Body of pancreas (tissue), 4 donors: ENCODE measurements at places on chromosomes 11 and 22. TPM values are rescaled to one million over a fixed set of nuclear protein-coding genes. Genes with fewer than 3 reads are reported as not detected.

GRCh38 chr11:95641495-95641894 lies 148.1 kb downstream of the FAM76B start:
- DNase-seq, result no peak

DNA sequence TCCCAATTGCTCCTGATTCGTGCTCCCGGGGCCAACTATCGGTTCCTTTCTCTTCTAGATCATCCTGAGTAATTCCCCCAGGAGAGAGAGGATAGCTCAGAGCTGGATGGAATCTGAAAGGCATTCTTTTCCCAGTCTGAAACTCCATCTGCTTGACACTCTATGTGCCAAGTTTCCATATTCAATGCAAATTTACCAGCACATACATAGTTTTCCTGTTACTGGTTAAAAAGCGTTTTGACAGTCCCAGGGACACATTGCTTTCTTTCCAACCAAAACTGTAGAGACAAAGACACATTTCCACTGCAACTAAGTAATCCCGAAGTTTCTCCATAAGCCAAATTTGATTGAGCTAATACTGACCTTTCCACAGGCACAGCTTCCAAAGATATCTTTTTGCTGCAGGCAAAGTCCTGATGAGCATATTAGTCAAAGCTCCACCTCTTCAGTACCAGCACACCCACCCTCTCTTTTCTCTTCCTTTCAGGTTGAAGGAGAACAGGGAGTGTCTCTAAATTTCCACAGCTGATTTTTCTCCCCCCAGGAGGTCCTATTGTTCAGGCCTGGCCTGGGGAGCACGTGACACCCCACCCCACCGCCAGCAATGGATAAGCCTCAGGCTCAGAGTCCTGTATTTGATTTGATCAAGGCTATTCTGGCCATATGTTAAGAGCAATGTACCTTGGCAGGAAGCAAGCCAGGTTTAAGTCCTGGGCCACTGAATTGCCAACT lies 9.7 kb upstream of the ANKK1 start:
- DNase-seq, result no peak

DNA sequence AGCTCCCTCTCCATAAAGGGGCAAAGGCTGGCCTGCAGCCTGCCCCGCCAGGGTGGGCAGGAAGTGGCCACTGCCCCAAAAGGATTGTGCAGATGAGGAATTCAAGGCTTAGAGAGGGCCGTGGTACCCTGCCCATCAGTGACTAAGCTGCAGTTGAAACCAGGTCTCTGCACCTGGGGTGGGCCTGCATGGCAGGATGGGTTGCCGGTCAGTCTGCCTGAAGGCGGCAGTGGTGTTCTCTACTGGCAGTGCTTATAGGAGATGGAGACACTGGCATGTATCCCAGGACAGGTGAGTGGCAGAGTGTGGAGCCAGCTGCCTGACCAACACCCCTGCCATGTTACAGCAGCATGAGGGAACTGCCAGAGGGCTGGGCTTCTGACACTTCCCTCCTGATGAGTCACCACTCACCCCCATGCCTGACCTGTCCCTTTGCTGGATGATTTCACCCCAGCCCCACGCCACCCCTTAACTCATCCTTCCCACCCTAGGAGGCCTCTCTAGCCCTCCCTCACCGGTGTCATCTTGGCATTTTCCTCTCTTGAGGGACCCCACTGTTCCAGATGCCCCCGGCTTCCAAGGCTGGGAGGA lies 70.2 kb upstream of the LMO1 start:
- DNase-seq, result peak; percentile 8

- no peak for DNase-seq
These were observed 189.1 kb downstream of the ADAMTS15 start for GRCh38 chr11:130637566-130637965.

DNA sequence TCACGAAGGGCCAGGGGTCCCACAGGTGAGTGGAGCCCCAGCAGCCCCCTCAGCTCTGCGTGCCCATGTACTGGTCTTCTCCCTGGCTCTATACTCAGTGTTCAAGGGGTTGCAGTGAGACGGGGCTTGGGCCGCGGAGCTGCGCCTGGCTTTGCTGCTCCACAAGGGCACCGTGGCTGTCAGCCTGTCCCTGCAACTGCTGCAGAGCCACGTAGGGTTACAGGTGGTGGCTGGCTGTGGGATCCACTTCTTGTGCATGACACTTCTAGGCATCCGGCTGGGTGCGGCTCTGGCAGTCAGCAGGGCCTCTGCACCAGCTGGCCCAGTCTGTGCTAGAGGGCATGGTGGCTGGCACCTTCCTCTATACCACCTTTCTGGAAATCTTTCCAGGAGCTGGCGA lies 14.3 kb downstream of the MTFP1 start:
- DNase-seq, result no peak

DNA sequence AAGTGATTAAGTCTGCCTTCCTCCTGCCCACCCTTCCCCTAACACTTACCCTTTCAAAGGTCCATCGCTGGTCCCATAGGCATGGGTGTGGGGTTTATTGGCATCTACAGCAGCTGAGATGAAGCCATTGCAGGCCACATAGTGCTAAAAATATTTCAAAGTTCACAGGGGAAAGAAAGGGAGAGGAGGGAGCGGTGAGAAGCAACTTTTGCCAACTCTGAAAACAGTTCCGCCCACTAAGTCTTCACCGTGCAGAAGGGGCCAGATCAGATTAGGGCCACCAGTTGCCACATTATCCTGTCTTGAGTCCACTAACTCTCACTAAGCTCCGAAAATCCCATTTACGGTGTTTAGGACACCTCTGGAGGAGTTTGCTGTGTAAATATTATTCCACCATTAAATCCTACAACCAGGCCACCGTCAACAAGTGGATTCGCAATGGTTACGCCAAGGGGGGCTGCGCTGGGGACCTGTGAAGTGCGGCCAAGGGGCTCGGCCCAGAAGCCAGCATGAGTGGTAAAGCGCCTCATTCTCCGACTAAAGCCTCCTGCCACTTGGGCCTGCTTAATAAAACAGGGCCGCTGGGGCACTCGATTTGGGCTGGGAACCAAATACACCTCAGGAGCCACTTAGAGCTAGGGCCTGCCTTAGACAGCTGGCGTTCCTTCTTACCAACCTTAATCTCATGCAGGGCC lies 534.9 kb downstream of the MIAT start:
- no peak for DNase-seq

DNA sequence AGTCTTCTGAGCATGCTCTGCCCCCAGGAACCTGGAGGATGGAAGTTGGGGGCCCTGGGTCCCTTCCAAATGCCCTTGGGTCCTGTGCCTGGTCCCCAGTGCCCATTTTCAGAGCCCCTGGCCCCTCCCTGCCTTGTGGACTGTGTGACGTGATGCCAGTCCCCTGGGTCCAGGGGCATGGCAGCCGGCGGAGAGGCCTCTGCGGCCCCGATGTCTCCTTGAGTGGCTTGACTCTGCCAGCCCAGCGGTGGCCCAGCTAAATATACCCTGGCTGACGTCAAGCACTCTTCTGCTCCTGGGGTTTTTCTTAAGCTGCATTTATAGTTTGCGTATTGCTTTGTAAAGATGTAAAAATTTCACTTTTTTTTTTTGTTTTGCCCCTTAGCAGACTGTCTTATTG lies 35.2 kb upstream of the PARVG start:
- DNase-seq, result peak; percentile 30

GRCh38 chr11:128476729-128477128 lies 110.6 kb downstream of the ETS1 start:
- no peak for DNase-seq

DNA sequence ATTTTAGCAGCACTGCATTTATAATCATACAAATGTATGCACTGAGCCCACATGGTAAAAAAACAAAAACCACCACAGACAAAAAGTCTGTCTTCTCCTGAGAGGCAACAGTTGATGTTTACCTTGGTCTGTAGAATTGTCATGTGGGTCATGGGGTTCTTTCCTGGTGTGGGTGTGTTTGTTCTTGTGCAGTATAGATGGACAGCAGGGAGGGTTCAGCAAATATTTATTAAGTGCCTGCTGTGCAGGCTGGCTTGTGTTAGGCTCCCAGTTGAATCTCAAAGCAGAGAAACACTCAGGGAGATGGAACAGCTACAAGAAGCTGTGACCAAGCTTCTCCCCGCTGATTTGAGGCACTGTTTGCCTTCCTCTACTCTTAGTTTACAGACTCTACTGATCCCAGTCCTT lies 82.2 kb downstream of the PISD start:
- DNase-seq, result no peak

DNA sequence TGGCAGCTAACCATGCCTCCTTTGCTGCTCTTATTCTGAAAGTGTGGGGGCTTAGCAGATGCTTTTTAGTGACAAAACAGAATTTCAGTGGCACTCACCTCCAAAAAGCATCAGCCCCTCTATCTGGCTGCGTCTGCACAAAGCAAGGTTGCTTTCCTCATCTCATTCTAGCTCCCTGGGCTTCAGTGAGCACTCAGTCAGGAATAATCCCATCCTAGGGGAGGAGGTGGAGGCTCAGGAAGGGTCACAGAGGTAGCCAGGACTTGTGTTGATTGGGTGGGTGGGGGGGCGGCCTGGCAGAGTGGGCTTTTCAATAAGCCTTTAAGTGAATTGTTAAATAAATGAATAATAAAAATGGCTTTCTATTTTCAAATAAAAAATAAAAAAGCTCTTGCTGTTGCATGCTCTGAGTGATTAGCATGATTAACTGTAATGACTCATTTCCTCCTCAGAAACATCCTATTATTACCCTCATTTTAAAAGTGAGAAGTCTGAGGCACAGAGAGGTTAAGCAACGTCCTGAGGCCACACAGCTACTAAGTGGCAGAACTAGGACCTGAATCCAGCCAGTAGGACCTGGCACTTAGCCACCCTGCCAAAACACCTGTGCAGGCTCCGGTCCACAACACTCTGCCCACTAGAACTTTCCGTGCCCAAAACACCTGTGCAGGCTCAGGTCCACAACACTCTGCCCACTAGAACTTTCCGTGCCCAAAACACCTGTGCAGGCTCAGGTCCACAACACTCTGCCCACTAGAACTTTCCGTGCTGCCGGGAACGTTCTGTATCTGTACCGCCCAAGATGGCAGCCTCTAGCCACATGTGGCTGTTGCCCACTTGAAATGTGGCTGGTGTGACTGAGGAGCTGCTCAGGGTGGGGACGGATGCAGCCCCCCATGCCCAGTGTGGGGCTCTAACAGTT lies 5.5 kb downstream of the B3GAT1 start:
- no peak for DNase-seq

DNA sequence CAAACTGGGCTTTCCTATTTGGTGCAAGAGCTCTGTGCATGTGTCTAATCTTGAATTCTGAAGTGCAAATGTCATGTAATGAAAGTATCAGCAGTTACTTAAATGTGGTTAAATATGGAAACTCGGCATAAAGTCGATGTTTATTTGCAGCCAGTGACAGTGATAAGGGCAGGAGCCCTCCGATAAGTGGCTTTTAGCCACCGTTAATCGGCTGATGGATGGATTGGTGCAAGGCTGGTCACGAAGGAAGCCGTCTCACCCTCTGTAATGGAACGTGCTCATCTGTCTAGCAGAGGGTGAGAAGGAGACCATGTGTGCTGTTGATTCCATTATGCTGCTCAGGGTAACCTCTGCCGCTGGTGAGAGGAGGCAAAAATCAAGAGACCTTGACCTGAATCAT lies 121.8 kb upstream of the PAX6 start:
- DNase-seq, result no peak

- peak; percentile 42 for DNase-seq
These were observed 935 bp upstream of the RTN4RL2 start for GRCh38 chr11:57459164-57460021.

DNA sequence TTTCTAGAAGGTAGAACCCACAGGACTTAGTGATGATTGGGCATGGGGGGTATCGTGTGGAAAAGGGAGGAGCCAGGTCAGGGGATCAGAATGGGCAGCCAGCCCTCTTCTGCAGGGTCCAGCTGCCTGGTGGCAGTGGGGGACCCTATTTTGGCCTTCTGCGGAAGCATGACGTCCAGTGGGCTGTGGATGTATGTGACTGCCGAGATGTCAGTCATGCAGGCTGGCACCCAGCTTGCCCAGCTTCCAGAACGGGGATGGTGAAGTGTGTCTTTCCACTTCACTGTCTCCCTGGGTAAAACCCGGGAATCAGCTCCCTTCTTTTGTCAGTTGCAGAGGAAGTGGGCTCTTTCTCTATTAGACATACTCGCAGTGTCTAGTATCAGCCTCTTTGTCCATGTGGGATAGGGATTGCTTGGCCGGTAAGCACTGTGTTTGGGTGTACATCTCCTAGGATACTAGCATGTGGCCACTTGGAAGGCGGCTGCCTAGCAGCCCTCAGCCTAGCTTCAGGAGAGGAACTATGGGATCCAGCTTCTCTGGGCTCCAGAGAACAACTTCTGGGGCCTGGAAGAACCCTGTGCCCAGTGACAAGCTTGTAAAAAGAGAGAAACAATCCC lies 51.4 kb downstream of the GRIK4 start:
- DNase-seq, result no peak

DNA sequence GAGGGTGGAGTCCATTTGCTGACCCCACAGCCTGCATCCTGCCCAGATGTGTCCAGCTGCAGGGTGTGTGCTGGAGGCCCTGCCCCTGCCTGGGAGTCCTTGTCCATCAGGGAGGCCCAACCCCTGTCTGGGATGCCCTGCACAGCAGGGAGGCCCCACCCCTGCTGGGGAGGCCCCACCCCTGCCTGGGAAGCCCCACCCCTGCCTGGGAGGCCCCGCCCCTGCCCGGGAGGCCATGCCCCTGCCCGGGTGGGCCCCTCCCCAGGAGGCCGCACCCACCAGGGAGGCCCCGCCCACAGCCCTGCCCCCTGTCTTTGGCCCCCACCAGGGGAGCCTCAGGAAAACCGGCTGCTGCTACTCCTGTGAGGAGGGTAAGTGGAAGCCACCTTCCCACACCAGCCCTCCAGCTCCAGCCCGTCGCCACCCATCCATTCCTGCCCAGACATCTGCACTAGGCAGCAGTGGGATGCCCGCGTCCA lies 37.2 kb downstream of the MUC5B start:
- no peak for DNase-seq

DNA sequence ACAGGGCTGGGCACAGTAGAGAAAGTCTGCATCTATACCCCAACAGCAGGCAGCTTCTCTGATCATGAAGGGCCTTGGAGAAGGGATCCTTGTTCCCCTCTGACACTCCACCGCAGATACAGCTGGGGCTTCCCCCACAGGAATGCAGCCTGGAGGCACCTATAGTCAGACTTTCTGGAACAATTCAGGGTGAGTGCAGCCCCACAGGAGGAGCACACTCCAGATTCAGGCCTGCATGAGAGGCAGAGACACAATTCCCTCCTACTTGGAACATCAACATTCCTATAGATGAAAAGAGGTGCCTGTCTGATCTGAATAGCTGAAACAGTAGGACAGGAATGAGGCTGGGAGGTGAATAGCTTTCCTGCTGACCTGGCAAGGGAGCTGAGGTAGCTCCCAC lies 1298.0 kb upstream of the CNTN5 start:
- DNase-seq, result no peak

Gene SNX32
- total RNA-seq, result not detected

Gene SIK3
- 46.1 TPM for total RNA-seq

Gene CCDC15
- total RNA-seq, result 1.6 TPM
